Non-pigmented ciliary epithelial cell (primary cell): ENCODE measurements at places on chromosomes 5 and 9.

DNA sequence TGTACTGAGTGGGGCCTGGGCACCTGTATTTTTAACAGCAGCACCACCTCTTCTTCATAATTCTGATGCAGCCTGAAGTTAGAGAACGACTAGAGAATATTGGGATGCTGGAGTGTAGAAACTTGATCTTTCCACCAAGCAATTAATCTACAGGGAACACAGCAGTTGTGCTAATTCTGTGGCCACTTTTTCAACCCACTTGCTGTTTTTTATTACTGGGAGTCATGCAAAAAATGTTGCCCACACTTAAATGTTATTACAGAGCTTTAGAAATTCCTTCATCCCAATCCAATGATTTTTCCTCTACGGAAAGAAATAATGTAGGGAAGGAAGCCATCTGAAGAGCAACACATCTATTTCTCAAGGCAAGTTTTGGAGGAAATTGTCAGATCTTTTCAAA, 190.9 kb upstream of the TUT7 start:
- no peak for DNase-seq

DNA sequence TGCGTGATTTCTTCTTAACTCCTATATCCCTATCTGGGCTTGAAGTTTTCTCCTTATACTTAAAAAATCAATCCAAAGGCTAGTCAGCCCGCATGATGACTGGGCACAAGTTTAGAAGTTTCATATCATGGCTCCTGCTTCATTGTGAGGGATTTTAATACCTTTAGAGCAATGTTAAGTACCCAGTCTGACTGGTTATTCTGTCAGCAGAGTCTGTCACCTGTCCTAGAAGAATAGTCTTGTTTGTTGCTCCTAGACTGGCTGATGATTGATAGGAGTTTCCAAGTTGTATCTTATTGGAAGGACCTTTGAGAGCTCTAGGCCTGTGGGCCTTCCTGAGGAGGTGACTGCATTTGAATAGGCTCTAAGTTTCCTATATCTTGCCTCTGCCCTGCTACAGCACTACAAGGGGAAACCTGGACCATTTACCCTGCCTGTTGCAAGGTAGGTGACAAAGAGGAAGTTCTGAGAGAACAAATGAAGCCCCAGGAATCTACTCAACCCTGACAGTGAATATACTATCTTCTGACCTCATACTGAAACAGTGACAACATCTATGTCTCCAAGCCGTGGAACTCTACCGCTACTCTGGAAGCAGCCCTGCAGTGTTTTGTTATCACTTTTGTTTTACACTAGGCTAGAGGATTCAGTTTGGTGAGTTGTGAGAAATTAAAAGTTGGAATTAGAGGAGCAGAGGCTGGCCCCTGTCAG, 66.5 kb downstream of the F2RL2 start:
- DNase-seq = no peak

DNA sequence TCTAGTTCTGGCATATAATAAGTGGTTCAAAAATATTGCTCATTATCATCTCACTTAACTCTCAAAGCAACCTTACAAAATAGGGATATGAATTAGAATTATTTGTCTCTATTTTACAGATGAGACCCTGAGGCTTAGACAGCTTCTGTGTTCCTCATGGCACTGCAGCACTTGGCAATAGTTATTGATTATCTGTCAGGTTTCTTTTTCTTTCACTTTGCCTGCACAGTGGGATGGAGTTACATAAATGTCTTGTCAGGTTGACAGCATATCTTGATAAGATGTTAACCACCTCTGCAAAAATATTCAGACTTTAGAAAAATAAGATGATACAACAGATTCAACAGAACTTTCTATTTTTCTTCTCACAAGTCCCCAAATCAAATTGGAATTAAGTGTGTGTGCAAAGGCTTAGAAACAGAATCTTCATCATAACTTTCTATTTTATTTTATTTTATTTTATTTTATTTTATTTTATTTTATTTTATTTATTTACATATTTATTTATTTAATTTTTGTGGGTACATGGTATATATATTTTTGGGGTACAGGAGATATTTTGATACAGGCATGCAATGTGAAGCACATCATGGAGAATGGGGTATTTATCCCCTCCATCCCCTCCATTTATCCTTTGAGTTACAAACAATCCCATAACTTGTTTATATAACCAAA, 17.7 kb downstream of the NSG2 start:
- no peak for DNase-seq

DNA sequence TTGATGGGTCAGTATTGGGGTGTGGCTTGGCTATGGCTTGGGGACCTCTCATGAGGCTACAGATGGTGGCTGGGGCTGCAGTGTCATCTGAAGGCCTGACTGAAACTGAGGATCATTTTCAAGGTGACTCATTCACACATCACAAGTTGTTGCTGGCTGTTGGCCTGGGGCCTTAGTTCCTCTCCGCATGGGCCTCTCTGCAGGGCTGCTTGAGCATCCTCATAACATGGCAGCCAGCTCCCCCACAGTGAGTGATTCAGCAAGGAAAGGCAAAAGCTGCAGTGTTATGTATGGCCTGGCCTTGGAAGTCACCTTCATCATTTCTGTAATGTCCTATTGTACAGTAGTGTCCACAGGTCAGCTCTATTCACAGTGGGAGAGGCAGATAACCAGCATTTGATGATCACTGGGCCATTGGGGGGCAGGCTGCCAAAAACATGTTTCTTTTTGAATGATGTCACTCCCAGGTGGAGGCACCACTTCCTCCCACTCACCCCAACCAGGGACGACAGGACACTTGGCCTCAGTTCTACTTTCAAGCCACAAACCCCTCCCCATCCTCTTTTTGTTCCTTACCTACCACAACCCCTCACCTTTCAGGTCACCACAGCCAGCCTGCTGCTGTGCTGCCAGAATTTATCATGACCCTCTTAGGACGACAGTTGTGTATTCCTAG, 14.4 kb downstream of the FGD3 start:
- no peak for DNase-seq

GRCh38 chr5:82800826-82801225, 276.4 kb downstream of the TMEM167A start:
- no peak for DNase-seq

DNA sequence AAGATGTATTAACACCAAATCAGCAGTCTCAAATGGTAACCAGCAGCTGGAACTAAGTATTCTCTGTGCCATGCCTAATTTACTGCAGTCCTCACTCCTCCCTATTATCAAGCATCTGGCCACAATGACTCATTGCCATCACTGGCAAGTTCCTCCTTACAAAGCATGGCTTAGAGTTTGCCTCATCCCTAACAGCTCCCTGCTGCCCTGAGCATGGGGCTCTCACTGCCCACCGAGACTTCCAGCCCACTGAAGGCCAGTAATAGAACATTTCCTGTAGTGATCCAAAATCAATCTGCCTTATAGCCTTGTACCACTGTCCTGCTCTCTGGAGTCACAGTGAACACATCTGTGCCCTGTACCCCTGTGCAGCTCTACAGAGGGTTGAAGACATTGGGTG, 211.9 kb upstream of the TRIM32 start:
- no peak for DNase-seq

DNA sequence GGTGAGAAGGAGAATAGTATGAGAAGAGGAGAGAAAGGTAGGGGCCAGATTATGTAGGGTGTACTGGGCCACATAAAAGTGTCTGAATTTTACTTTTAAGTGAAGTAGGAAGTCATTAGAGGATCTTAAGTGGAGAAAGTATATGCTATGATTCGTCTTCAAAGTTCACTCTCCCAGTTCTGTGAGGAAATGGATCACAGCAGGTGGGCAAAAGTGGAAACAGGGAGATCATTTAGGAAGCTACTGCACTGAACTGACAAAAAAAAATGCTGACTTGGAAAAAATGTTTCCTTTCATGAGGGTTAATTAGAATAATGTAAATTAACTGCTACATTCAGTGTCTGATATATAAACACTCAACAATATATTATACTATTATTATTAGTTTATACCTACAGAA, 2.4 kb downstream of the KIF24 start:
- no peak for DNase-seq

DNA sequence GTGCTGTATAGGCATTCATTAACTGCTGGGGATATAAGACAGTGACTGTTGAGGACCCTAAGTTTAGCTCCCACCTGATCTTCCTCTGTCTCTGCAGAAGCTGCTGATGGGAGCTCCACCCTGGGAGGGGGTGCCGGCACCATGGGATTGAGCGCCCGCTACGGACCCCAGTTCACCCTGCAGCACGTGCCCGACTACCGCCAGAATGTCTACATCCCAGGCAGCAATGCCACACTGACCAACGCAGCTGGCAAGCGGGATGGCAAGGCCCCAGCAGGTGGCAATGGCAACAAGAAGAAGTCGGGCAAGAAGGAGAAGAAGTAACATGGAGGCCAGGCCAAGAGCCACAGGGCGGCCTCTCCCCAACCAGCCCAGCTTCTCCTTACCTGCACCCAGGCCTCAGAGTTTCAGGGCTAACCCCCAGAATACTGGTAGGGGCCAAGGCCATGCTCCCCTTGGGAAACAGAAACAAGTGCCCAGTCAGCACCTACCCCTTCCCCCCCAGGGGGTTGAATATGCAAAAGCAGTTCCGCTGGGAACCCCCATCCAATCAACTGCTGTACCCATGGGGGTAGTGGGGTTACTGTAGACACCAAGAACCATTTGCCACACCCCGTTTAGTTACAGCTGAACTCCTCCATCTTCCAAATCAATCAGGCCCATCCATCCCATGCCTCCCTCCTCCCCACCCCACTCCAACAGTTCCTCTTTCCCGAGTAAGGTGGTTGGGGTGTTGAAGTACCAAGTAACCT, 22.1 kb downstream of the PCDHGC5 start:
- DNase-seq = no peak

- no peak for DNase-seq
Observed at GRCh38 chr9:131827821-131828369, 88.0 kb upstream of the RAPGEF1 start.

DNA sequence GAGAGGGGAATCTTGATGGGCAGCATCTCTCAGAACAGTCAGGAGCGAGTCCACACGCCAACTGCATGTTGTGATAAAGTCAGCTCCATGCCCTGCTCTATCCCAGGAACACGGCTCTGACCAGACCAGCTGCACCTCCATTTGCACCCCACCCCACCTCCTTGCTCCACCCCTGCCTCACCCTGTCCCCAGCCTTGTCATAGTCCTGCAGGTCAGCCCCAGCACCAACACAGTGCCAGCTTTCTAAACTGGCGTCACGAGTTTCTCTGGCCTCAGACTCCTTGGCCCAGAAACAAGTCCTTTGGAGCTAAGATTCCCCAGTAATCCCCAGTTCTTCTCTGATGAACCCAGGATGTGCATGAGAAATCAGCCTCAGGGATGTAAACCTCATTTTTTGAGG, 23.5 kb downstream of the GGTA1 start:
- DNase-seq = no peak

GRCh38 chr5:62731022-62731421, 152.4 kb downstream of the LRRC70 start:
- no peak for DNase-seq

GRCh38 chr9:124780060-124780756, 3.3 kb downstream of the OLFML2A start:
- DNase-seq = no peak

GRCh38 chr9:35611230-35611797, 6.3 kb downstream of the TESK1 start:
- DNase-seq = no peak

DNA sequence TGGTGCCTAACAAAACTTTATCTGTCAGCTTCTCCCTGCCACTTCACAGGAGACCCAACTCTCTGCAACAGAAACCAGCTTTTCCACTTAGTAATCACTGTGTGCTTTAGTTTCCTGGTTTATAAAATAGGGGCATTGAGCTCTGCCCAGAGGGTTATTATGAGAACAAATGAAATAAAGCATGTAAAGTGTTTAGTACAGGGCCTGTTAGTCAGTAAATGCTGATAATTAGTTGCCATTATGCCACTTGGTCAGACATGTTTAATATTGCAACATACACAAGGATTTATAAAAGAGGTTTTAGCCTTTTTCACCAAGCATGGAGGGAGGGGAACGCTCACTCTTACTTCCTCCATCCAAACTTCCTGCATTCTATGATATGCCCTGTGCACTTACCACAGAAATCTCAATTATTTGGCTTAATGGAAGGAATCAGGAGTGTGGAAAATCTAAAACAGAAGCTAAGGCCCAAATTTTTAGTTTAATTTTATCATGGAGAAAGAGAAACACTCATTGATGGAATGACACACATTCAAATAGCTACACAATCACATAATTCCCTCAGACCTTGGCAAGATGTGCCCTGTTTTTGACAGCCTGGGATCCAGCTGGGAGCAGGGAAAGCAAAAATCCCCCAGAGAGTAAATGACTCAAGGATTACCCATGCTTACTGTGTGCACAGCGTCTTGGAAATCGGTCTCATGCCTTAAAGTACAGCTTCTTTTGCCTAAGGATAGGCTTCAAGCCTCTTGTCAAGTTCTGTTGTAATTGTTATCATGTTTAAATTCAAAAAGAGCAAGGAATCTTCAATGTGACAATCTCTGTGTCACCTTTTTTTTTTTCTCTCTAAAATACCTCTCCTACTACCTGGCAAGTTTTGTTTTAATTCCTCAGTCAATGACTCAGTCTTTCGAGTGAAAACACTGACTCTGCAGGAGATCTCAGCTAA, 34.0 kb downstream of the ZNF474 start:
- no peak for DNase-seq

GRCh38 chr5:150000990-150001659, 586 bp downstream of the HMGXB3 start:
- no peak for DNase-seq

GRCh38 chr9:130579738-130580463, 524 bp downstream of the FUBP3 start:
- DNase-seq = no peak

DNA sequence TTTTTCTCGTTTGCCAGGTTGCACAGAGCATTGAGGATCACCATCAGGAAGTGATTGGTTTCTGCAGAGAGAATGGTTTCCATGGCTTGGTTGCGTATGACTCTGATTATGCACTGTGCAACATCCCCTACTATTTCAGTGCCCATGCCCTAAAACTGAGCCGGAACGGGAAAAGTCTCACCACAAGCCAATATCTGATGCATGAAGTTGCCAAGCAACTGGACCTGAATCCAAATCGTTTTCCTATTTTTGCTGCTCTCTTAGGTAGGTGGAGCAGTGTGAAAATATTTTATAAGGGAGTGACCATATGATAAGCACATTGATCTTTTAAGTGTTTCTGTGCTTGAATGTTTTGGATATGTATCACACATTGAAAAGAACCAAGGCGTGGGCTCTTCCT, 17.7 kb upstream of the FAM120AOS start:
- no peak for DNase-seq

DNA sequence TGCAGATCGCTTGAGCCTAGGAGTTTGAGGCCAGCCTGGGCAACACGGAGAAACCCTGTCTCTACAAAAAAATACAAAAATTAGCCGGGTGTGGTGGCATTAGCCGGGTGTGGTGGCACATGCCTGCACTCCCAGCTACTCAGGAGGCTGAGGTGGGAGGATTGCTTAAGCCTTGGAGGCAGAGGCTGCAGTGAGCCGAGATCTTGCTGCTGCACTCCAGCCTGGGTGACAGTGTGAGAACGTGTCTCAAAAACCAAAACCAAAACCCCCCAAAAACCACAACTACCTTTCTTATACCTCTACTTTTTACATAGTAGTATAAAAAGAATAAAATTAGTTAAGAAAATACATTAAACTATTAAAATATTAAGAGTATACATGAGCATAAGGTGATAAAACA, 121.2 kb downstream of the RAPGEF6 start:
- no peak for DNase-seq

GRCh38 chr9:30796764-30797163, 1587.7 kb upstream of the ACO1 start:
- DNase-seq = peak; percentile 15

GRCh38 chr5:132849347-132849746, 16.9 kb downstream of the GDF9 start:
- DNase-seq = no peak

GRCh38 chr5:1724822-1725602, 74.6 kb downstream of the MRPL36 start:
- DNase-seq = no peak
